ENCODE measurements at places on chromosomes 4 and X. TPM values are rescaled to one million over a fixed set of nuclear protein-coding genes. Genes with fewer than 3 reads are reported as not detected.

MAGEA8 gene
- not detected for total RNA-seq

DNA sequence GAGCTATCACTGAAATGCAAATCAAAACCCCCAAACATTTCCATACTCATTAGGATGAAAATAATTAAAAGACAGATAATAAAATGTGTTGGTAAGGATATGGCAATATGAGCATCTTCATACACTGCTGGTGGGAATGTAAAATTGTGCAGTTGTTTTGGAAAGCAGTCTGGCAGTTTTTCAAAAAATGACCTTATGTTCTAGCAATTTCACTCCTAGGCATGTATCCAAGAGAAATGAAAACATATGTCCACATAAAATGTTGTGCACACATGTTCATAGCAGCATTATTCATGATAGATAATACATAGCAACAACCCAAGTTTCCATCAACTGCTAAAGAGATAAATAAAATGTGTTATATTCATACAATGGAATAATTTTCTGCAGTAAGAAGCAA is 14.8 kb upstream of the GPRASP2 start:
- DNase-seq: no peak
- no peaks in the 10 kb centered on the region for H3K27me3 ChIP-seq
- no peak overlapping the region for H3K27ac ChIP-seq

GPR50 gene
- total RNA-seq: not detected

GRCh38 chrX:106898462-106898861 is 4.7 kb downstream of the RIPPLY1 start:
- peaks cover 36% of the 10 kb centered on the region for H3K4me1 ChIP-seq
- no peak overlapping the region for H3K27ac ChIP-seq
- no peaks in the 10 kb centered on the region for H3K36me3 ChIP-seq
- H3K27me3 ChIP-seq: peaks cover 2% of the 10 kb centered on the region
- no peak overlapping the region for H3K4me3 ChIP-seq
- DNase-seq: no peak

GYG2 gene
- 6.2 TPM for total RNA-seq

AMOT gene
- total RNA-seq: 3.2 TPM

DNA sequence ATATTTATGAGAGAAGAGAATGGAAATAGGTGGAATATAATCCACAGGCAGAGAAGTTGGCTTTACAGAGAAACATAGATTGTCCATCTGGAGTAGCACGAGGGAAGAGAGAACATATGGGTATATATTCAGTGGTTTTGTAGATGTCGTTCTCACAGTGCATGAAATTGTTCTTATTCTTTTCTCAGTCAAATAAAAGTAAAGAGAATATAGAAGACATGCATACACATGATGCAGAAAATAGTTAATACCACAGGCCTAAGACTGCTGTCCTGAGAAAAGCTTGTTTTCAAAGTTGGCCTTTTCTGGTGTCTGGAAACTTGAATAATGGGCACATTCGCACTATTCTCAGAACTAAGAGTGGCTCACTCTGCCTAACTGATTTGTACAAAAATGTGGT is 378.1 kb downstream of the GABRG1 start:
- H3K27me3 ChIP-seq: no peaks in the 10 kb centered on the region
- H3K4me3 ChIP-seq: no peak overlapping the region
- no peaks in the 10 kb centered on the region for H3K4me1 ChIP-seq
- no peaks in the 10 kb centered on the region for H3K36me3 ChIP-seq
- no peak for DNase-seq
- no peak overlapping the region for H3K27ac ChIP-seq

DNA sequence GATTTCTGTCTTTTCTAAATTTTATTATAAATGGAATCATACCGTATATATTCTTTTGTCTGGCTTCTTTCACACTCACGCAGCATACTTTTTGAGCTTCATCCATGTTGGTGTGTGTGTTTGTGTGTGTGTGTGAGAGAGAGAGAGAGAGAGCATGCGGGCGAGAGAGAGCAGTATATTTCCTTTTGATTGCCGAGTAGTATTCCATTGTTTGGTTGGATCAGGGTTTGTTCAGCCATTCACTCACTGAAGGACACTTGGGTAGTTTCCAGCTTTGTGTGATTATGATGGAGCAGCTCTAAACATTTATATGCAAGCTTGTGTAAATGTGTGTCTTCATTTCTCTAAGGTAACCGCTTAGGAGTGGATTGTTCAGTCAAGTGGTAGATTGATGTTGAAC is 3.1 kb upstream of the L1CAM start:
- H3K36me3 ChIP-seq: no peaks in the 10 kb centered on the region
- peaks cover 57% of the 10 kb centered on the region for H3K27me3 ChIP-seq
- H3K27ac ChIP-seq: no peak overlapping the region
- H3K4me3 ChIP-seq: no peak overlapping the region
- no peaks in the 10 kb centered on the region for H3K4me1 ChIP-seq

RIPPLY1 gene
- not detected for total RNA-seq

EPGN gene
- 1.2 TPM for total RNA-seq

- no peaks in the 10 kb centered on the region for H3K4me1 ChIP-seq
- no peak overlapping the region for H3K27ac ChIP-seq
- H3K4me3 ChIP-seq: no peak overlapping the region
- no peaks in the 10 kb centered on the region for H3K27me3 ChIP-seq
Measured at GRCh38 chr4:1500231-1500965, 94.2 kb upstream of the NKX1-1 start.

- no peak overlapping the region for H3K27ac ChIP-seq
- H3K27me3 ChIP-seq: peaks cover 3% of the 10 kb centered on the region
- H3K4me3 ChIP-seq: no peak overlapping the region
- no peak for DNase-seq
- no peaks in the 10 kb centered on the region for H3K36me3 ChIP-seq
- no peaks in the 10 kb centered on the region for H3K4me1 ChIP-seq
Measured at GRCh38 chrX:130688360-130688759, 214.6 kb downstream of the ENOX2 start.

- no peaks in the 10 kb centered on the region for H3K27me3 ChIP-seq
- no peaks in the 10 kb centered on the region for H3K36me3 ChIP-seq
- no peak overlapping the region for H3K27ac ChIP-seq
- no peaks in the 10 kb centered on the region for H3K4me1 ChIP-seq
Measured at GRCh38 chr4:137200322-137200721, 332.0 kb downstream of the PCDH18 start.

- no peaks in the 10 kb centered on the region for H3K36me3 ChIP-seq
- no peak overlapping the region for H3K4me3 ChIP-seq
- DNase-seq: peak; percentile 29
- H3K27ac ChIP-seq: no peak overlapping the region
- peaks cover 4% of the 10 kb centered on the region for H3K4me1 ChIP-seq
Measured at GRCh38 chrX:20270562-20270890, 3.8 kb upstream of the RPS6KA3 start.

DNA sequence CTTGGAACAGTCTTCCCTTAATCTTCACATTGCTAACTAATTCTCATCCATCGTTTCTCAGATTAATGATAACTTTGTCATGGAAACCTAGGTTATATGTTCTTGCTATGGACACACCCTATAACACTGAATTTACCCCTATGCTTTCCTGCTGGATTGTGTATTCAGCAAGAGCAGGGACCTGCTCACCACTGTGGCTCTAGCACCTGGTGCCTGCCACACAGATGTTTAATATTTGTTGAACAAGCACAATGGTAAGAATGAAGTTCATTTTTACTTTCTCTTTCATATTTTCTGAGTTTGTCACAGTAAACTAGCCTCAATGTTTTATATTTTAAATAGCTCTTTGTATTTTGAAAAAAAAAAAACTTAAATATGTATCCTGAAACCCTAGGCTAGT is 734.0 kb upstream of the DIAPH2 start:
- DNase-seq: no peak
- no peaks in the 10 kb centered on the region for H3K36me3 ChIP-seq
- H3K4me3 ChIP-seq: no peak overlapping the region
- H3K27ac ChIP-seq: no peak overlapping the region
- H3K4me1 ChIP-seq: no peaks in the 10 kb centered on the region

DNA sequence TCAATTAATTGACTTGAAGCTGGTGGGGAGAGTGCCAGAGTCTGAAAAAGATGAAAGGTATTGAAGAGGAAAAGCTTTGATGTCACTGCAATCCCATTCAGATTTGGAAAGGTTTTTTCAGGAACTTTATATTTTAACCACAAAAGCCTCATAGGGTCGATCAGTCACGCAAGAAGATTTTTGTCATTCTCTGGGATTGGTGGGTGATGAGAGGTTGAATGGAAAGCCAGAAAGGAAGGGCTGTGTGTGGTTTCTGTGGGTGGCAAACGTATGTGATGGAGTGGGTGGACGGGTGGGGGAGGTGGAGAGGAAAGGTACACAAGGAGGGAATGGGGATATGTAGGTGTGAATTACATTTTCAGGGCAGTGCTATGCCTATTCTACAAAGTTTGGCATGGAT is 173.8 kb upstream of the SCML1 start:
- peaks cover 66% of the 10 kb centered on the region for H3K4me1 ChIP-seq
- H3K36me3 ChIP-seq: no peaks in the 10 kb centered on the region
- H3K4me3 ChIP-seq: no peak overlapping the region
- H3K27ac ChIP-seq: peak overlapping the region; percentile 71
- H3K27me3 ChIP-seq: no peaks in the 10 kb centered on the region
- DNase-seq: no peak

- no peaks in the 10 kb centered on the region for H3K36me3 ChIP-seq
- no peaks in the 10 kb centered on the region for H3K27me3 ChIP-seq
- no peaks in the 10 kb centered on the region for H3K4me1 ChIP-seq
Measured at GRCh38 chr4:59094505-59094904, 1984.3 kb upstream of the IGFBP7 start.
